ENCODE measurements at places on chromosomes 3 and 15. TPM values are rescaled to one million over a fixed set of nuclear protein-coding genes. Genes with fewer than 3 reads are reported as not detected.

- H3K4me1 ChIP-seq, result no peaks in the 10 kb centered on the region
- DNase-seq, result no peak
- no peaks in the 10 kb centered on the region for H3K27me3 ChIP-seq
- H3K4me3 ChIP-seq, result no peak overlapping the region
These were observed 6.9 kb downstream of the NEK11 start for GRCh38 chr3:131033480-131034080.

Gene FLNB
- 14.6 TPM for total RNA-seq

DNA sequence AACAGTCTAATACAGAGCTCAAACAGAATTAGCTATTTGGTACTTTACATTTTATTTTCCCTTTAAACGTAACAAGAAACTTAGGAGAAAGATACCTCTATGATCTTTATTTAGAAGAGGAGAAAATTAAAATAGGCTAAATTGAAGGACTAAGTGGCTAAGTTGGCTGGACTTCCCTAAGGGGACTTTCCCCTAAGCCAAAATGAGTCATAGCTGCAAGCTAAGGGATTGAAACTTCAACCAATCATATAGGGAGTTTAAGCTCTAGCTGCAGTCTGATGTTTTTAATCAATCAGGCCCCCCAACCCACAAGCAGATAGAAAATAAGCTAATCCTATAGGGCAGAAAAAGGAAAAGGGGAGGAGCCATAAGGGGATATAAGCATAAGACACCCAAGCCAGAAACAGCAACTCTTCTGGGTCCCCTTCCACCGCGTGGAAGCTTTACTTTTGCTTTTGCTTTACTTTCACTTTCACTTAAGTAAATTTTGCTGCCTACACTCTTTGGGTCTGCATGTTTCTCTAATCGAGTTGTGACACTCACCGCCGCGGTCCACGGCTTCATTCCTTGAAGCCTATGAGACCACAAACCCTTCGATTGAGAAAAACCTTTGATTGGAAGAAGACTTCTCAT, 1108.5 kb upstream of the EPHA6 start:
- no peak overlapping the region for H3K27ac ChIP-seq
- no peak for DNase-seq
- peak overlapping the region; percentile 67 for H3K4me3 ChIP-seq
- H3K27me3 ChIP-seq, result no peaks in the 10 kb centered on the region
- H3K36me3 ChIP-seq, result no peaks in the 10 kb centered on the region

DNA sequence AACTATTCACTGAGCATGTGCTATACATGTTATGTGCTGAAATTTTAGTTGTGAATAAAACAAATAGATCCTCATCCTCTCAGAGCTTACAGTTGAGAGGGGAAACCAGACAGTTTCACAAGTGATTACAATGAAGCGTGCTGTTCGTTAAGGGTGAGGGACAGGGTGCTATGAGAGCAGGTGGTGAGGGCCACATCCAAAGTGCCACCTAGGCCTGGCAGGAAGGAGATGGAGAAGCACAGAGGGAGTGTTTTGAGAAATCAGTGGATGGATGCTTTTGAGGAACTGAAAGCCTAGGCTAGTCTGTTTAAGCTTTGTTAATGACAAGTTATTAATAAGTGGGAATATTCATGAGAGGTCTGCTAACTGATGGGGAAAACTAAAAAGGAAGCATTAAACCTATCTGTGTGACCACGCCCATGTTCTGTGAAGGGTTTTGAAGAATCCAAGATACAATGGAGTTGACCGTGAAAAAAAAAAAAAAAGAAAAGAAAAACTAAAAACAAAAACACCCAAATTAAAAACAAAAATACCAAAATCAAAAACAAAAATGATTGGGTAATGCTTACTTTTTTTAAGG, 7.3 kb downstream of the MCTP2 start:
- no peak overlapping the region for H3K27ac ChIP-seq
- H3K4me1 ChIP-seq, result peaks cover 50% of the 10 kb centered on the region
- no peak for DNase-seq

Gene NKTR
- total RNA-seq, result 152 TPM

Gene WDR72
- total RNA-seq, result not detected

Gene CCNL1
- total RNA-seq, result 276 TPM

DNA sequence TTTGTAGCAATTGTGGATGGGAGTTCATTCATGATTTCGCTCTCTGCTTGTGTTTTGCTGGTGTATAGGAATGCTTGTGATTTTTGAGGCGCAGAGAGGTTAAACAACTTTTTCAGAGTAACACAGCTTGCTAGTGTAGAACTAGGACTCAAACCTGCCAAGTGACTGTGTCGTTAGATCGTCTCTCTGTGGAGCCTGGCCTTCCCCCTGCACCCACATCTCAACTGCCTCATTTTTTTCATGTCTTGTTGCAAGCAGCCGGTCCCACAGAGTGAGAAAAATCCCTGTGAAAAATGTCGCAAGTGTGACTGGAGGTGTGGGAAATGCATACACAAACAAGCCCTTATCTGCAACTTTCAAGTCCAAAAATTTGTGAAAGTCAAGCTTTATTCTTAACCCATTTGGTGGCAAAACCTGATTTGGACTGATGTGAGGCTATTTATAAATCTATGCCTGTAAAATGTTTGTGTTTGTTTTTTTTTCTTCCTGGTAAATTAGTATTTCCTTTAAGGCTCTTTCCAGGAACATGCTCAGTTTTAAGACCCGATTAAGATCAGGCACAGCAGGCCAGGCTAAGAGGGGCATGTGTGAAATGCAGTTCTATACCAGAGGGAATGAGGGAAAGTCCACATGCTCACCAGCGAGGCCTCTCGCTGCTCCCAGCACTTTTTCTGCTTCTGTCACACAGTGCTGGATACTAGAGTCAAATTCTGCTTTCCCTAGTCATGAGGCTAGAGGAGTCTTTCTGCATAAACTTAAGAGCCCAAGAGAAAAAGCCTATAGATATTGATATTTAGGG, 25.8 kb downstream of the ST6GAL1 start:
- peaks cover 37% of the 10 kb centered on the region for H3K4me1 ChIP-seq
- no peaks in the 10 kb centered on the region for H3K27me3 ChIP-seq
- H3K36me3 ChIP-seq, result peaks cover 51% of the 10 kb centered on the region

Gene KCNMB2
- not detected for total RNA-seq

DNA sequence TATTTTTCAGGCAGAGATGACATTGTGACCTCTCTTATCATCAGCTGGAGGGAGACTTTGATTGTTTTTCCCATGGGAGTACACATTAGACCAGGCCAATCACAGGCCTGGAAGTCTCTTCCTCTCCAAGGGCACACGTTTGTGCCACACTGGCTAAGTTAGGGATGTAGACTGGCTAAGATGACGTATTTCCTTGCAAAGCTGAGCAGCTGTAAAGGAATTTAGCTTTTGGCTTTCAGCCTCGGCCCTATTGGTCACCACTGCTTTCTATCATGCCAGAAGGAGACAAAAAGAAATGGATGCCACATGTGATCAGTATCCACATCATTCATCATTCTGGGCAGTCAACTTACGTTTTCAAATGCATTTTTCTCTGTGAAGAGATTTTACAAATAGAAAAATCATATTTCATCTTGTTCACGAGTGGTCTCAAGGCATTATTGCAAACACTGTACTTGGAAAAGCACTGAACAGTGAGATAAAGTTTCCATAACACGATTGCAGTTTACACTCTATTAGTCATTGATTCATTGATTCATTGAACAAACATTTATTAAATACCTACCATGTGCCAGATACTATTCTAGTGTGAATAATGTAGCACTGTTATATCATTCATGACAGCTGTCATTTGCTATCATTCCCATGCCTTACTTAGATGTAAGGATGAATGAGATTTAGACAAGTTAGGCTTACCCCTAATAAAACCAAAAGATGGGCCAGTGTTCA, 27.0 kb upstream of the RNF7 start:
- H3K27me3 ChIP-seq, result no peaks in the 10 kb centered on the region
- H3K4me1 ChIP-seq, result no peaks in the 10 kb centered on the region
- H3K36me3 ChIP-seq, result no peaks in the 10 kb centered on the region
- no peak for DNase-seq
- H3K4me3 ChIP-seq, result no peak overlapping the region

DNA sequence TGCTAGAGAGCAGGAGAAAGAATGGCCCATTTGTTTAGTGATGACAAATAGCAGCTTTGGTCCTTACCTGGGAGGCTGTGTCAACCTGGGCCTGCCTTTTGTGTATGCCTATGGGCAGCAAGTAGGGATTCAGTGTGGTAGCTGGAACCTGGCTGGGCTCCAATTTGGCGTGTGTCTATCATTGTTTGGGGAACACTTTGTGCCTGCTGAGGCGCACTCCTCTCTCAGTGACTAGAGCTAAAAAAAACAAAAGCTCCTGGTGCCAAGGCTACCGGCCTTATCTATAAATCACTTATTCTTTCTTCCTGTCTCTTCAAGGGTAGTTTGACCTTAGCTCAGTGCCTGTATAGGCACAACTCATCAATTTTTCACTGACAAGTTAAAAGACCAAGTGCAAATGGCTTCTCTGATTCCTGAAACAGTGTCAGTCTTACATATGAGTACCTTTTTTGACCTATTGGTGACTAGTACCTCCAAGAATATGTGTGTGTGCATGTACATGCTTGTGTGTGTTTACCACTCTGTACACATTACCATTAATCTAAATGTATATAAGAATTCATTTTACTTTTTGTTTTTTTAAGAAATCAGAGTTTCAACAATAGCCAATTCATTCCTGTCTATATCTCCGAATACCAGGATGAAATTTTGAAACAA, 54.6 kb downstream of the GMNC start:
- H3K4me3 ChIP-seq, result no peak overlapping the region
- no peaks in the 10 kb centered on the region for H3K36me3 ChIP-seq
- H3K27me3 ChIP-seq, result no peaks in the 10 kb centered on the region
- DNase-seq, result no peak
- H3K4me1 ChIP-seq, result no peaks in the 10 kb centered on the region

Gene ARPP21
- not detected for total RNA-seq

- H3K27me3 ChIP-seq, result peaks cover 8% of the 10 kb centered on the region
- H3K27ac ChIP-seq, result no peak overlapping the region
- H3K4me1 ChIP-seq, result peaks cover 2% of the 10 kb centered on the region
- no peak for DNase-seq
- no peaks in the 10 kb centered on the region for H3K36me3 ChIP-seq
These were observed 153.2 kb downstream of the MYRIP start for GRCh38 chr3:39962581-39962980.

GRCh38 chr15:99961011-99961441, 227.8 kb upstream of the LYSMD4 start:
- no peaks in the 10 kb centered on the region for H3K36me3 ChIP-seq
- H3K27me3 ChIP-seq, result peaks cover 7% of the 10 kb centered on the region
- peak; percentile 29 for DNase-seq

Gene RAB43
- 72.6 TPM for total RNA-seq

DNA sequence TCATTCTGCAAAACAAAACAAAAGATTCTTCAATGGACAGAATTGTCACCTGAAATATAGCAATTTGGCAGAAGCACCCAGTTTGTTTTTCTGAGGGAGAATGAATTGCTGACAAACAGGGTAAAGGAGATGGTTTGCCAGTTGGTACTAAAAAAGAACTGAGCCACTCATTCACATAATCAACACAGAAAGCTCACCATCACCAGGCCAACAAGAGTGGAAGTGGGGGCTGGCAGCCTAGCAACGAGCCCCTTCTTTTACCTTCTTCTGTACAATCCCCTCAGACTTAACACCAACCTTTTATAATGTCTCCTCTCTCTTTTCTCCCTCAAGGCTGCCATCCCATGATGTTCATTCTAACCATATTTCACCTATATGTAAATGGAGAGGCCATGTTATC, 5.9 kb downstream of the TOP2B start:
- peaks cover 17% of the 10 kb centered on the region for H3K36me3 ChIP-seq
- H3K4me3 ChIP-seq, result no peak overlapping the region
- no peak for DNase-seq
- no peak overlapping the region for H3K27ac ChIP-seq
- no peaks in the 10 kb centered on the region for H3K27me3 ChIP-seq

DNA sequence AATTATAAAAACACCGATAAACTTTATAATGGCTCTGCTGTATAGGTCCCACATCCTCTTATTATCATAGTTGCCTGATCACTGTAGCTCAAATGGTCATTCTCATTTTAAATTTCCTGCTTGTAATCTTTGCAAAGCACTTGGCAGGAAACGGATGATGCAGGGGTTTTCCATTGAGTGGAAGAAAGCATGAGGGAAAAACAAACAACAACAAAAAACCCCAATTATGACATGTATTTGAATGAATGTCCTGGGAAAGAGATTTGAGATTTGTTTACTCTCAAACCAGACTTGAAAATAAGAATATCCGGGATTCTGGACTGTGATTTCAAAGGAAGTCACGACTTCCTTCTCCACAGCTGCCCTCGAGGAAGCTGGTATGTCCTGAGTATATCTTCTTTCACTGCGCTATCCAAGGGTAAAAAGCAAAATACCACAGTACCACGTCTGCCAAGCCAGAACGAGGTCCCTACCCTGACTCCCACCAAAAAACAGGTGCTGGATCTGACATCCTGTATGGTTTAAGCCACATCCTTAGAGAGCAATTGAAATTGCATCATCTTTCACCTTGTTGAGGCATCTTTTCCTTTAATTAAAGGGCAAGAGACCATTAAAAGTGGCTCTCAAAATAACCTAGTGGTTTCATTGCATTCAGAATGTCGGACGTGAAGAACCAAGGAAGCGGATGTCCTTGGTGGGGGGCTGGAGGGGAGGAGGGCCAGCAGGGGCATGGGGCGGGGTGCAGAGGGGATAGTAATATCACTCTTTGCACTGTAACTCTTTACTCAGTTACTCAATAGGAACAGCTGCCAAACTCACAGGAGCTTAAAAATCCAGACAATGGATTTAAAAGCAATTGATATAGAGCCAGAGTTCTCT, 13.5 kb upstream of the TIPIN start:
- peak; percentile 39 for DNase-seq
- H3K4me1 ChIP-seq, result peaks cover 21% of the 10 kb centered on the region
- H3K36me3 ChIP-seq, result peaks cover 4% of the 10 kb centered on the region
- peak overlapping the region; percentile 96 for H3K27ac ChIP-seq

- H3K4me3 ChIP-seq, result no peak overlapping the region
- no peak overlapping the region for H3K27ac ChIP-seq
- H3K27me3 ChIP-seq, result no peaks in the 10 kb centered on the region
- no peaks in the 10 kb centered on the region for H3K4me1 ChIP-seq
These were observed 296.6 kb downstream of the NR2F2 start for GRCh38 chr15:96627031-96627568.

GRCh38 chr3:193314161-193314560, 64.4 kb downstream of the ATP13A5 start:
- H3K4me3 ChIP-seq, result no peak overlapping the region
- peaks cover 3% of the 10 kb centered on the region for H3K27me3 ChIP-seq
- H3K27ac ChIP-seq, result no peak overlapping the region
- H3K4me1 ChIP-seq, result no peaks in the 10 kb centered on the region
- H3K36me3 ChIP-seq, result no peaks in the 10 kb centered on the region

Gene CCDC9B
- 2.6 TPM for total RNA-seq

Gene RETNLB
- total RNA-seq, result not detected

- DNase-seq, result no peak
- H3K27ac ChIP-seq, result no peak overlapping the region
- H3K27me3 ChIP-seq, result no peaks in the 10 kb centered on the region
These were observed 187.2 kb downstream of the GHSR start for GRCh38 chr3:172261054-172261453.

Gene PAK6
- 0.91 TPM for total RNA-seq

Gene SAMD7
- not detected for total RNA-seq

Measured in activated naive CD8-positive, alpha-beta T cell treated with anti-CD3 and anti-CD28 coated beads, Interleukin-2, amount 10 ng/mL, durations not matched to agents 7 days and 5 days (primary cell).